ENCODE measurements at places on chromosomes 11 and 22.

DNA sequence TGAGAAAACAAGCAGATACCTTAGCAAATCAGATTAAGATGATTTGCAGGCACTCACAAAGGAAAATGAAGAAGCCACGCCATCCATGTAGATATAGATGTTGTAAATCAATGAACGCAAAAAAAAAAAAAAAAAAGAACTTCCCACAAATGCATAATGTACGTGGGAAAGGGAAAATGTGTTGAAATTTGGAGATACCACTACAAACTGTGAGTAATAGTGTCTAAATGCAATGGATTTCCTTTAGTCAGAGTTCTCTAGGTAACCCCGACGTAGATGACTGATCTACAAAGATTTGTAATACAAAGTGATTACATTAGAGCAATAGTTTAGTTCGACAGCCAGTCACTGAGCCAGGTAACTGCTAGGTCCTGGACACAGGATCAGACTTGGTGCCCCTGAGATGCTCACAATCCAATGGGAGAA is 783 bp upstream of the ANKRD54 start:
- DNase-seq: no peak

- no peak for DNase-seq
Observed at GRCh38 chr11:34999453-34999852, 83.0 kb downstream of the PDHX start.

GRCh38 chr11:32421992-32422391 is 13.3 kb downstream of the WT1 start:
- DNase-seq: peak; percentile 18

DNA sequence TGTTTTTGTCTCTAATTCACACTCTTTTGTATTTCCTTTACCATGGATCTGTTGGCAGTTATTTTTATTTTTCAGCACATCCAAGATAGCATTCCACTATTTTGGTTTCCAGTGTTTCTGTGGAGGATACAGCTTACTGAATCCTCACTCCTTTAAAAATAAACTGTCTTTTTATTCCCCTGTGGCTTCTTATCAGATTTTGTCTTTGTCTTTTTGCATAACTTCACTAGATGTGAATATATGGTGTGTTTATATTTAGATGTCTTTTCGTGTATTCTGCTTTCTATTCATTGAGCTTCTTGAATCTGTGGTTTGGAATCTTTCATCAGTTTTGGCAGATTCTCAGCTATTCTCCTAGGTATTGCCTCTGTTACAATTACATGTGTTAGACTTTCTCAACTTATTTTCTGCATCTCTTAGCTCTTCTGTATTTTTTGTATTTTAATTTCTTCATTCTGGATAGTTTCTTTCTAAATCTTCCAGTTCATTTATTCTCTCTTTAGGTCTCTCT is 7.4 kb upstream of the ATXN10 start:
- DNase-seq: no peak

DNA sequence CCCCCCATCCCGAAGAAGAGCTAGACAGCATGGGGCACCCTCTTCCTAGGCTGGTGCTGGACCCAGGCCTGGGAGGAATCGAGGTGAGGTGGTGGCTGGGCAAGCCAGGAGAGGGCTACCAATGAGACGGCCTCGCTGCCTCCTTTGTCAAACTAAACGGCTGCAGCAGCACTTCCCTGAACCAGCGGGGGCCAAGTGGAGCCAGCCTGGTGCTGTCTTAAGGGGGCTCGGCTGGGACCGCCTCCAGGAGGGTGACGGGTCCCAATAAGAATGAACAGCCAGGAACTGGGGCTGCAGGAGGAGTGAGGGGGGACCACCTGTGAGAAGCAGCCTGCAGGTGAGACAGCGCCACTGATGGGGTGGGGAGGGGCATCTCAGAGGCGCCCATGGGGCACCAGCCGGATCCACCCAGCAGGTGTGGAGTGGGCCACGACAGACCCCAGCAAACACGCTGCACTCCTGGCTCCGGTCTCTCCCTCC is 17.1 kb downstream of the IFT27 start:
- DNase-seq: no peak

DNA sequence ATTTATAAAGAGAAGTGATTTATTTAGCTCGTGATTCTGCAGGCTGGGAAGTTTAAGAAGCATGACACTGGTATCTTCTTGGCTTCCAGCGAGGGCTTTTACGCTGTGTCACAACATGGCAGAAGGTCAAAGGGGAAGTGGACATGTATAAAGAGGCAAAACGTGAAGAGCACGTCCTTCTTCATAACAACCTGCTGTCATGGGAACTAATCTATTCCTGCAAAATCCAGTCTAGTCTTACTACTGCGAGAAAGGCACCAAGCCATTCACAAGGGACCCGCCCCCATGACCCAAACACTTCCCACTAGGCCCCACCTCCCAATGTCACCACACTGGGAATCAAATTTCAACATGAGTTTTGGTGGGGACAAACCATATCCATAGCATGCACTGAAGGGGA is 58.3 kb downstream of the AMOTL1 start:
- no peak for DNase-seq

DNA sequence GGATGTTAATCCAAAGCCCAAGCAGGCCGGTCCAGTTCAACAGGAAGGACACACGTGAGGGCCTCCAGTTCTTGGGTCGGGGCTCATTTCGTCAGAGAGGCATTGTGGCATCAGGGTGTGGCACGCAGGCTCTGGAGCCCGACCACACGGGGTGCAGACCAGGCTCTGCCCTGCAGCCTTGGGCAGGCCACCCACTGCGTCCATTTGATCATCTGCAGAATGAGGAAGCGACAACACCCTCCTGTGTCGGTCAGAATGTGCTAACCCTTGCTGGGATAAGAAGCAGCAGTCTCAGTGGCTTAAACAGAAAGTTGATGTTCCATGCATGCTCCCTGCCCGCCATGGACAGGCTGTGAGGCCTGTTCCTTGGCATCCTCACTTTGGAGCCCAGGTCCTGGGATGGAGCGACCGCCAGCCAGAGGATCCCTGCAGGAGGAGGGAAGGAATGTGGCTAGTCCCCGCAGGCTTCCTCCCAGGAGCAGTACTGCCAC is 10.8 kb downstream of the RIBC2 start:
- no peak for DNase-seq

DNA sequence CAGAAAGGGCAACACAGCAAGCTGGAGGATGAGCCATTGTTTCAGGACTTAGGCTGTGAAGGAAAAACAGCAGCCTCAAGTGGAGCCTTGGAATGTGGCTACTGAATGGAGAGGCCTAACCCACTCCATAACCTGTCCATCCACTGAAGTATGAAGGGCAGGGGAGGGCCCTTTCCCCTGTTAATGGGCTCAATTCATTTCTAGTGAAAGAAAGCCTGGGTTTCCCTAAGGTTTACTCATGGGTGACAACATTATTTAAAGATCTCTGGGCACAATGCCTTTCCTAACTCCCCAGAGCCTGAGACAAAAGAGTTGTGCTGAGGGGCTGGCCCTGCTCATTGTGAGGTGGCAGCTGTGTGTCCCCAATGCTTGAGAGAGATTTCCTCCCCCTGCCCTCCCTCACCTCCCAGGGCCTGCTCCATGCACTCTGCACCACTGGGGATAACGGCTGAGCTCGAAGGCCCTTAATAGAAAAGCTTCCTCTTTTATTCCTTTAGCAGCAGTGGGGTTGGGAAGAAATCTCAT is 83.8 kb downstream of the ME3 start:
- DNase-seq: peak; percentile 49

- DNase-seq: peak; percentile 74
Observed at GRCh38 chr11:83566950-83567349, 280.8 kb upstream of the CCDC90B start.

- peak; percentile 91 for DNase-seq
Observed at GRCh38 chr11:74257959-74258553, 53.4 kb downstream of the P4HA3 start.

- DNase-seq: no peak
Observed at GRCh38 chr22:26822313-26822712, 164.9 kb downstream of the MIAT start.

GRCh38 chr11:133995066-133995465 is 38.3 kb upstream of the IGSF9B start:
- DNase-seq: no peak

- no peak for DNase-seq
Observed at GRCh38 chr11:115224551-115224950, 279.7 kb downstream of the CADM1 start.

DNA sequence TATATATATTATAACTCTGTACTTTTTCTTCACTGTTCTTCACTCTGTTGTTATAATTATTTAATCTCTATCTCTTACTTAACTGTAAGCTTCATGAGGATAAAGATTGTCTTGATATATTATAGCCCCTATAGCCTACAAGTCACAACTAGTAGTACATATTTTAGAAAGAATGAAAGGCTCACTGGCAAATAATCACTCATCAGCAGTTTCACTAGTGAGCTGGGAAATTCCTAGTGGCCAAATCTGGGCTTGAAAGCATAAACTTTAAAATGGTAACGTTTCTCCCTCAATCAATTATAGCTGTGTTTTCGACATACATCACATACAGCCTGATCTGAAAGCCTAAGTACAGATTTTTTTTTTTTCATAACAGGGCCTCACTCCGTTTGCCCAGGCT is 42.5 kb downstream of the CTSC start:
- no peak for DNase-seq

DNA sequence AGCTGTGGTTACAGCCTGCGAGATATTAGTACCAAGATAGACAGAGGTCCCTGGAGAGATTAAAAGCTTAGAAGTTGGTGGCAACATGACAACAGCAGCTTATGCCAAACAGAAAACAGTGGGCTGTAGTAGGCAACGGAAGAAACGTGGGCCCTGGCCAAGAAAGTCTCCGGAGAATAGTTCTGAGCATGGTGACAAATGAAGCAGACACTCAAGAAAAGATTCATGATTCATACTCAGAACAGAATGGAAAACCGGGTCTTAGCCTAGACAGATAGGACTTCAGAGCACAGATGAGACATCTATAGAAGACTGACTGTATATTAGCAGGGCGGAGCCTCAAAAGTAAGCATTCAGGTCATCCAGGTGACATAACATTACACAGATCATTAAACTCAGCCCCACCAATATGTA is 727.4 kb downstream of the ETS1 start:
- no peak for DNase-seq

DNA sequence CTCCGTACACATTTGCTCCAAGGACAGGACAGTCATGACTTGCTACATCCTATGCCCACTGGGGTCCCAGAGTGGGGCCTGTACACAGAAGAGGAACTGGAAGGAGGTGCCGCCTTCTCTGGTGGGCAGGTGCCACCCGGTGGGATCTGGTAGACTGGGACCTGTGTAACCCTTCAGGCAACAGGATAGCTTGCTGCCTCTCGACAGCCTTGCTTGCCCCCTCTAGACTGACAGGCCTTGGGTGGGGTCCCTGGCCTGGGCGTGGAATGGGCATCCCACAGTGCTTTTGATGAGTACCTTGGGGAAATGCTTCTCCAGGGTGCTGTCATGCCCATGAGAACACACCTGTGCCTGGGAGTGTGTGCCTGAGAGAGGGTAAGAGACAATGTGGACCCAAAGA is 15.8 kb downstream of the SHANK3 start:
- no peak for DNase-seq

DNA sequence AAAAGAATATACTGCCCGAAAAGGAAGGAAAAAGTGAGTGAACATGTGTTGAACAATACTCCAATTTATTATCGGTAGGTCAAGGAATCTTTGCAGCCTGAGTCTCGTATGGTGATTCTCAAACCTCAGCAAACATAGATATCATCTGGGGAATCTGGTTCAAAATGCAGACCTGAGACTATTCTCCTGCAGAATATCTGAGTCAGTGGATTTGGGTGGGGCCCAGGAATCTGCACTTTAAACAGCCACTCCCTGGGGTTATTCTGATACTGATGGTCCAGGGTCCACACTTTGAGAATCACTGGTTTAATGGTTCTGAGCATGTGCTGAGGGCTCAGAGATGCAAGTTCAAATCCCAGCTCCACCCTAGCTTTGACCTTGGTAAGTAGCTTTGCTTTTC is 53.6 kb upstream of the GRK3 start:
- DNase-seq: no peak

- peak; percentile 73 for DNase-seq
Observed at GRCh38 chr11:3037040-3037944, 19.9 kb downstream of the CARS1 start.

- DNase-seq: no peak
Observed at GRCh38 chr11:60982184-60982583, 10.7 kb downstream of the CD6 start.

GRCh38 chr11:15613789-15614188 is 499.1 kb downstream of the INSC start:
- DNase-seq: no peak

- no peak for DNase-seq
Observed at GRCh38 chr22:31897842-31898805, 46.2 kb upstream of the YWHAH start.

DNA sequence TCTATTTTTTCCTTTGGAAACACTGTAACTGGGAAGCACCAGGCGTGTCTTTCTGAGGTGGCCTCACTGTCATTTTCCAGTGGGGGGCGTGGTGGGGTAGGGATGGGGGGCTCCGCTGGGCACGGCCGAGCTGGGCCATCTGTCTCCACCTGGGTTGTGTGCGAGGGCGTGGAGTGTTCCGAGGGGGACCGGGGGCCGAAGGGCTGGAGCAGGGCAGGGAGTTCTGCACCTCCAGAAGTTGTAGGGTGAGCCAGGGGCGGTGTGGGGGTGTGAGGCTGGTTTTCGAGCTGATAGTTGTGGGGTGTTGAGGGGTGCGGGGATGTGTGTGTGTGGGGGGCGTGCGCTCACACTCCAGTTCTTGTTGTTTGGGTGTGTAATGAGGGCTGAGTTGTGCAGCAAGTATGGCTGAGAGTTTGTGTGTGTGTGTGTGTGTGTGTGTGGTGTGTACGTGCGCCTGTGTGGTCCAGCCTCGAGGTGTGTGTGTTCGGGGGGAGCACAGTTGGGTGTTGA is 10.8 kb downstream of the YPEL4 start:
- DNase-seq: no peak

DNA sequence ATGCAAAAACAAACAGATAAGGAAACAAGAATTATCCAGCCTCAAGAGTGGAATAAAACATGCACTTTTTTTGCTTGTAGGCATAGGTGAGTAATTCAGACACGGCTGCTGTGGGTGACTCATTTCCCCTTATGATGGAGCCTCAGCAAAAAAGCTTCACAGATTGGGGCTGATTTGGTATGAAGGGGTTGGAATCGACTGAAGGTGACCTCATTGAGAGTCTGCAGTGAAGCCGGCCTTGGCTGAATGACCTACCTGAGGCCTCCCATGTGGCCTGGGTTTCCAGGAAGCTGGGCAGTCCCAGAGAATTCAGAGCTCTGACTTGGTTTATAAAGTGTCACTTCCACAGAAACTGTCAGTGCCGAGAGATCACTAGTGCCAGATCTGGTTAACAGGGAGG is 34.2 kb upstream of the VPREB1 start:
- DNase-seq: peak; percentile 89

GRCh38 chr11:47912843-47913437 is 64.8 kb upstream of the NUP160 start:
- DNase-seq: no peak

Data from fibroblast of lung (primary cell).